Right renal cortex interstitium (tissue), 3 donors: ENCODE measurements at places on chromosomes 1 and 21. TPM values are rescaled to one million over a fixed set of nuclear protein-coding genes. Genes with fewer than 3 reads are reported as not detected.

DNA sequence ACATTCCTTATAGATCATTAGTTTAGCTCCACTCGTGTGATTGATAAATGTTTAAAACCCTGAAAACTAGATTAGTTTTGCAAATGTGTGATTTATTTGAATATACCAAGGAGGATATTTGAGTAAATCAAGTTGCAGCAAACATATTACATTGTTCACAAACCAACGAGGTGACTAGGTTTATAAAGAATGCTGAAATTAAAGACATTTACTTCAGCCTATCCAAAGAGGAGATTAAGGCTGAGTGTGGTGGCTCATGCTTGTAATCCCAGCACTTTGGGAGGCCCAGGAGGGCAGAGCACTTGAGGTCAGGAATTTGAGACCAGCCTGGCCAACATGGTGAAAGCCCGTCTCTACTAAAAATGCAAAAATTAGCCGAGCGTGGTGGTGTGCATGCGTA, 34.1 kb downstream of the VTCN1 start:
- DNase-seq, result no peak

DNA sequence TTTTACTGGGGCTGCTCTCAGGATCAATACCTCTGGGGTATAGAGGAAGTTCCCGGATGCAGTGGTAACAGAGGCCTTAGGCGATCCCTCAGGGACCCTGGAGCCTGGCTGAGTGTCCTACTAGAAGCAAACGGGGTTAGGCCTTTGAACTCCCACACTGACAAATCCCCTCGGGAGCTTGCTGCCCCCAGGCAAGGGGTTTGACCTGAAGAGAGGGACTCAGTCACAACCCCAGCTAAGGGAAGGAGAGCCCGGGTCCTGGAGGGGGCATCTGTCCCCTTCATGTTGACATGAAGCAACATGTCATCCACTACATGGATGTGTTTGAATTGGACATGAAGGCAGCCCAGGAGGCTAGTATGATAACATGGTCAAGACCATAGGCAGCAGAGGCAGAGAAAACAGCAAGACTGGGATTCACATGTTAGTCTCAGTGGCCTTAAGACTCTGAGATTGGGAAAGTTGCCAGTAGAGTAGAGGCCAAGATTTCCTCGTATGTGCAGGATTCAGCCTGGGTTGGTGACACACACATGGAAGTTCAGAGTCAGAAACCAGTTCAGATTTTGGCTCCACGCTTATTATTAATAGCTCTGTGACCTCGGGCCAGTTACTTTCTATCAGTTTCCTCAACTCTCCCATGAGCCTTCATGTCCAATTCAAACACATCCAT, 101.5 kb downstream of the KCNN3 start:
- no peak for DNase-seq

DNA sequence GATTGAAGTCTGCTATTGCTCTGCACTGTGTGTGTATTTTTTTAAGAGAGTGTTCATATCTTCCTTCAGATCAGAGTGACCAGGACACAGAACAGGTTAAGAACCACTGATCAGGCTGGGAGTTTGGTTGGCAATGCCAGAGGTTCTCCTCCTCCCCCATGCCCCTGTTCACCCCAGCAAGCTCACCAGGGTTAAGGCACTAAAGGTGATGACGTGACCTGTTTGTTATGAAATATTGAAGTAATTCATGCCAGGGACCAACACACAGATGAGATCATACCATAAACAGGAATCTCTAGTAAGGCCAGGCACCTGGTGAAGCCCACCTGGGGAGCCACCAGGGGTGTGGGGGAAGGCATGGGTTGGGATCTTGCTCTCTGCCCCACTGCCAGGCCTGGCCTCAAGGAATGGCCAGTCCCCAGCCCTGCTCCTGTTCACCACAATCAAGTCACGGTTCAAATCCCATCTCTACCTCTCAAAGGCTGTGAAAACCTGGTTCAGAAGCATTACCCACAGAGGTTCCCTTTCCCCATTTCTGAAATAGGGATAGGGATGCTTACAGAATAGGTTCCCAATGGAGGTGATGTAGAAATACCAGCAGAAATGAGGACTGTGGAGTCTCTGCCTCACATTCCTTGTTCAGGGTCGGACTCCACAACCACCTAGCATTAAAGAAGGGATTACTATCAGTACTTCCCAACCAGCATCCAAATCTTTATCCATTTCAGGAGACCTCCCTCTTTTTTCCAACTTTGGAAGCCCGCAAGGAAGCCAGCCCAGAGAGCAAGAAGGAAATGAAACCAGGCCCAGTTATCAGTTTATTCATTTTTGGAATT, 2.4 kb downstream of the ID3 start:
- DNase-seq, result no peak

GRCh38 chr1:200889571-200889970, 5.1 kb upstream of the INAVA start:
- DNase-seq, result no peak

DNA sequence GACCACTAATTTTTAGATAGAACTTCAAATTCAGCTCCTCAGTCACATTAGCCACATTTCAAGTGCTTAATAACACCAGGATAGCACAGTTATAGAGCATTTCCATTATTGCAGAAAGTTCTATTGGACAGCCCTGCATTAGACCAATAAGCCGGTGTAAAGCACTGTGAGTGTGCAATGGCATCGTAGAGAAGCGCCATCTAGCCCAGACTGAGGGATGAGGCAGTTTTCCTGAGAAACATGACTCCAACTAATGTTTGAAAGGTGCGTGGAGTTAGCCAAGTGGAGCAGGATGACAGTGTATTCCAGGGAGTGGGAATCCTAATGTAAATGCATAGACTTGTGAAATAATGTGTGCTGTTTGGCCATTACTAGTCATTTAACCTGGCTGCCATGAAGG, 7.7 kb downstream of the RPE65 start:
- DNase-seq, result no peak

- DNase-seq, result no peak
These were observed 397.6 kb downstream of the PLA2G4A start for GRCh38 chr1:187226396-187226795.

The DCST2 gene
- polyA plus RNA-seq, result 1.3 TPM

The SPATA46 gene
- 0.51 TPM for polyA plus RNA-seq

The FALEC gene
- polyA plus RNA-seq, result 0.44 TPM

The FOXE3 gene
- polyA plus RNA-seq, result 0.07 TPM

The TCEA3 gene
- 44.9 TPM for polyA plus RNA-seq

The FAM76A gene
- 12.6 TPM for polyA plus RNA-seq
